ENCODE measurements at places on chromosomes 13 and 19.

DNA sequence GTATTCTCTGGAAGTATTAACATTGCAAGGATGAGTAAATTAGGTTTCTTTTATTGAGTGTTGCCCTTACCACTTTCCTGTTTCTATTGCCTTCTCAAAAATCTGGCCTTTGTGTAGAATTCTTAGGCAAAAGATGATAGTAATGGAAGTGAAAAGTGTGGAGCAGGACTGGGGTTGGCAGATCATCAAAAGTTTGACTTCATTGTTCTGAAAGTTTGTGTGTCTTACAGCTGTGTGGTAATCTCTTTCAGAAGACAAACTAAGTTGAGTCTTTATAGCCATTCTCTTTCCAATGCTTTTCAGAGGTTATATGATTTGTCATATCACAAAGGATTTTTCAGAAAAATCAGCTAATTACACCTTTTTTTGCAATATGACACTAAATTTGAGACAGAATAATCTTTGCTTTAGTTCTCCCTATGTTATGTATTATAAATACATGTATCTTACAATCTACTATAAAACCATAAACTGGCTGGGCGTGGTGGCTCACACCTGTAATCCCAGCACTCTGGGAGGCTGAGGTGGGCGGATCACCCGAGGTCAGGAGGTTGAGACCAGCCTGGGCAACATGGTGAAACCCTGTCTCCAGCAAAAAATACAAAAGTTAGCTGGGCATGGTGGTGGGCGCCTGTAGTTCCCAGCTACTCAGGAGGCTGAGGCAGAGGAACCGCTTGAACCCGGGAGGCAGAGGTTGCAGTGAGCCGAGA, 8.7 kb upstream of the KCNRG start:
- DNase-seq = no peak

DNA sequence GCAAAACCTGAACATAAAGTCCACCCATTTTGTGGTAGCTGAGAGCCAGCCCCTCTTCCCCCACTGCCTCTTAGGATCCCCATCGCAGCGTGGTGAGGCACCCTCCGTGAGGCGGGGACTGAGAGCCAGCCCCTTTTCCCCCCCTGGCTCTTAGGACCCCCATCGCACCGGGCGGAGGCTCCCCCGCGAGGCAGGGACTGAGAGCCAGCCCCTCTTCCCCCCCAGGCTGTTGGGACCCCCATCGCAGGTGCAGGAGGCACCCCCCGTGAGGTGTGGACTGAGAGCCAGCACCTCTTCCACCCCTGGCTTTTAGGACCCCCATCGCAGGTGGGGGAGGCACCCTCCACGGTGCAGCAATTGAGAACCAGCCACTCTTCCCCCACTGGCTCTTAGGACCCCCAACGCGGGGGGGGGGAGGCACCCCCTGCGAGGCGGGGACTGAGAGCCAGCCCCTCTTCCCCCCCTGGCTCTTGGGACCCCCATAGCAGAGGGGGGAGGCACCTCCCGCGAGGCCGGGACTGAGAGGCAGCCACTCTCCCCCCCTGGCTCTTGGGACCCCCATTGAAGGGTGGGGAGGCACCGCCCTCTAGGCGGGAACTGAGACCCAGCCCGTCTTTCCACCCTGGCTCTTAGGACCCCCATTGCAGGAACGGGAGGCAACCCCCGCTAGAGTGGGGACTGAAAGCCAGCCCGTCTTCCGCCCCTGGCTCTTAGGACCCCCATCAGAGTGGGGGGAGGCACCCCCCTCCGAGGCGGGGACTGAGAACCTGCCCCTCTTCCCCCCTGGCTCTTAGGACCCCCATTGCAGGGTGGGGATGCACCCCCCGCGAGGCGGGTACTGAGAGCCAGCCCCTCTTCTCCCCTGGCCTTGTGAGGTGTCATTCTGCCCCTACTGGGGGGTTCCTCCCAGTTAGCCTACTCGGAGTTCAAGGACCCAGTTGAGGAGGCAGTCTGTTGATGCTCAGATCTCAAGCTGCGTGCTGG, 366.4 kb upstream of the SPRY2 start:
- no peak for DNase-seq

- no peak for DNase-seq
Measured at GRCh38 chr13:92224052-92224821, 825.8 kb downstream of the GPC5 start.

DNA sequence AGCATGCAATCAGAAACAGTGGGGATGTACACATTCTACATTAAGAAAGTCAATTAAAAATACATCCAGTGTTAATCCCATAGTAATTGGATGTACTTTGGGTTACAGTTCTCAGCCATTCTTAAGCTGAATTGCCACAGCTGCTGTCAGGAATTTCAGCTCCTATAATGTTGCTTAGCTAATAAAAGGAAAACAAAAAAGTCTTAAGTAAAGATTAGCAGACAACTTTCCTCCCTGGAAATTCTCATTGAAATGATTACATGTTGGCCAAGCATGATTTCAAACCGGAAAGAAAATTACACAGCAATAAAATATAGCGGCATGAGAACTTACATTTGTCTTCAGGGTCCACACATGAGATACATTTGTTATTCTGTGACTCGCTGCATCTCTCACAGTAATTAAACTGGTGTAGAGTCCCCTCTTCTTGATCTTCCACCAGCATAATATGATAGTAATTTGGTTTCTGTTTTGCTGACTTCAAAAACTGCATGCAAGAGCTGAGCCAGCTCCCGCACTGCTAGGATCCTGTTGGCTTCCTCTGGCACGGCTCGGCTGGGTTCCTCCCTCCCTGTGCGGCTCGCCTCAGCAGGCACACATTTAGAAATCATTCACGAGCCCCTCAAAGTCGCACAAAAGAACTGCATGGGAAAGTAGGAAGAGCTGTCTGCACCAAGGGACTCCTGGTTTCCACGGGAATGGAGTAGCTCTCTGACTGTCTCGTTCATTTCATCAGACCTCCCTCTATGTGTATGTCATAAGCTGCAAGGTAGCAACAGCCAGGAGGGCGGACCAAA, at the start of gene HTR2A:
Gene HTR2A (minus strand): TSS at position 713 of the 797 bp plus-strand sequence. CDS start 1,147 bp downstream, outside the sequence.
- DNase-seq = peak; percentile 62

- DNase-seq = no peak
Measured at GRCh38 chr13:29877456-29878078, 27.1 kb upstream of the UBL3 start.

DNA sequence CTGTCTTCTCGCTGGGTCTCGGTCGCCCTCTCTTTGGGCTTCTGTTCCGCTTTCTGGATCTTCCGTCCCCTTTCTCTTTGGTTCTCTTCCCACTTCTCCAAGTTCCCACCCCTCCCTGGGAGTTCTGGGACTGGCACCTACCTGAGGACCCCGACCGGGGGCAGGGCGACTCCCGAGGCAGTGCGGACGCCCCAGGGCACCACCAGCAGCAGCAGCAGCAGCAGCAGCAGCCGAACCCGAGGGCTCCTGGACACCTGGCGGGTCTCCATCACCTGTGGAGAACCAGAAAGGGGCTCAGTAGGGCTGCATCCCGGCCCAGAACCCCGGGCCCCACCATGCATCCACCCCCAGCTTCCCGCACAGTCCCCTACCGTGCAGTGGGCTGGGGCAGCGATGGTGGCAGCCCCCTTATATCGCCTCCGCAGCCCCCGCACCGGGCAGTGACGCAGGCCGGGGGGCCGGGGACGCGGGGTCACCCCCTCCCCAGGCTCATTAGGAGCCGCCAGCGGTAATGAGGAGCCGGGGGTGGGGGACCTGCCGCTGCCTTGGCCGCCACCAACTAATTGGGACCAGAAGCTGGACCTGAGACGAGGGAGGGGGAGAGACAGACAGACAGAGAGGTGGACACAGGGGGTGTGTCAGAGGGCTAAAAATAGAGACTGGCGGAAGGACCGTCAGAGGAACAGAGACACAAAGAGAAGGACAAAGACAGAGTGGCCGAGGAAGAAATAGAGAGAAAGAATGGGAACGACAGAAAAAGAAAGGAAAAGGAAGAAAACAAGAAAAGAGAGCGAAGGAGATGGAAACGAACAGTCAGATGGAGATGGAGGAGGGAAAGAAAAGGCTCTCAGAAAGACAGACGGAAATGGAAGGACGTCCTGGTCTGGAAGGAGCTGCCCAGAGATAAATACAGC, at the start of gene PTH2:
Gene PTH2 (minus strand): TSS at position 371 of the 914 bp plus-strand sequence. CDS start 102 bp downstream, at position 269.
- no peak for DNase-seq

- DNase-seq = no peak
Measured at GRCh38 chr19:56933014-56933705, 92.6 kb upstream of the PEG3 start.

DNA sequence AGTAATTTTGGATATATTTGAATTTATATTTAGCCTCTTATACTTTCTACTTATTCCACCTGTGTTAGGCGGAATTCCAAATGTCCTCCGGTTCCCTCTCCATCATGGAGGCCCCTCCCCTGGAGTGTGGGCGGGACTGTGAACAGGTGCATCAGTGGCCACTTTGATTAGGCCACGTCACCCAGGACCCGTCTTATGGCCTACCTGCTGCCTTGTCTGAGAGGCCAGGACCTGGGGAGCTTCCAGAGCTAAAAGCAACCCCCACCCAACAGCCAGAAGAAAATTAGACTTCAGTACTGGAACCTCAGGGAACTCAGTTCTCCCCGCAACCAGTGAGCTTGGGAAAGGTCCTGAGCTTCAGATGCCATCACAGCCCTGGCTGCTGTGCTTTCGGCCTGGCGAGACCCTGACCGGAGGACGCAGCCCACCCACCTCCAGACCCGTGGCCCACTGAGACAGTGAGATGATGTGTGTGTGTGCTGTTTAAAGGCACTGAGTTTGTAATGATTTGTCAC, 200.2 kb upstream of the SOX1 start:
- no peak for DNase-seq

DNA sequence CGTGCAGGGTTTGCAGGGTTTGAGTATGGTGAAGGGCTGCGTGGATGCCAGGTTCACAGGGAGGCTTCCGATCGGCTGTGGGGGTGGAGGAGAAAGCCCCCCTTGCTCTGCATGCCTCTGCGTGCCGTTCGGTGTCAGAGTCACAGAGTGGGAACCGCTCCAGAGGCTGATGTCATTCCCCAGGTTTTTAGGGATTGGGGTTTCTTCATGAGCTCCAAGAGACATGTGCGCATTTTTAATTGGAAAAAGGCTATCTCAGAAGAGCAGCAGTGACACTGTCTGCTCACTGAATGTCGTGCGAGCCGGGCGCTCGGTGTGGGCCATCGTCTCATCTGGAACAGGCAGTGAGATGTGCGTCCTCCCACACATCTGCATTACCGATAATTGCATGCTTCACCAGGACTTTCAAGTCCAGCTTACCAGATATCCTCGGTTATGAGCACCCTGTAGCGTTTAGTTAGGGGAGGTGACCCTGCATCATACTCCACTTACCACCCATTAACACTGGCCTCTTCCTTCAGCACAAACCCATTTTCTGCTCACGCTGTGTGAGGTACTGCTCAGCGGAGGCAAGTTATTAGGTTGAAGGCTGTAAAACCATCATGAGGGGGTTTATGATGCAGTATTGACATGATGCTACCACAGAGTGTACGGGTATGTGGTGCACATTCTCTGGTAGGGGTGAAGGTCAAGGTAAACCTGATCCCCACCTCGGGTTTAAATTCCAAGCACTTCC, 1.7 kb downstream of the MCF2L start:
- no peak for DNase-seq

GRCh38 chr19:6279931-6280591, at the start of gene MLLT1:
MLLT1 (minus strand) TSS chr19:6279975; CDS start chr19:6279784, 191 bp downstream.
- DNase-seq = peak; percentile 97

GRCh38 chr19:54465426-54466109, 2.0 kb upstream of the LENG9 start:
- DNase-seq = no peak

GRCh38 chr13:59034198-59034597, 1129.5 kb downstream of the DIAPH3 start:
- no peak for DNase-seq

DNA sequence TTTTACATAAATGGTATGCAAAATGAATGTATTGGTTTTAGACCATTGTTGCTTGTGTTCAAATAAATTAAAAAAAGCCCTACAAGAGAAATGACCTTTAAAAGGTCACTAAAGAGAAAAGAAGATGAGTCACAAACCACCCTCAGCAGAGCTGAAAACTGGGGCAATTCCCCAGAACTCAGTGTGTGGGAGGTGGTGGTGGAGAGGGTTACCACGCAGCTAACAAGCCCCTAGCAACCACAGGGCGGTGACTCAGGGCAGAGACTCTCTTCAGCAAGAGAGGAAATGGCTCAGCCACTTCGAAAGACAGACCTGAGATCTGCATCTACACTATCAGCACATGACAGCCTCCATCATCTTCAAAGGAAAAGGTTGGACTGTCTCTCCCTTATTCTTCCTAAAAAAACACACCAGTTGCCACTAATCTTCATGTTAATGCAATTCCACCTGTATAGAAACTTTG, 29.4 kb upstream of the NDFIP2 start:
- DNase-seq = no peak

DNA sequence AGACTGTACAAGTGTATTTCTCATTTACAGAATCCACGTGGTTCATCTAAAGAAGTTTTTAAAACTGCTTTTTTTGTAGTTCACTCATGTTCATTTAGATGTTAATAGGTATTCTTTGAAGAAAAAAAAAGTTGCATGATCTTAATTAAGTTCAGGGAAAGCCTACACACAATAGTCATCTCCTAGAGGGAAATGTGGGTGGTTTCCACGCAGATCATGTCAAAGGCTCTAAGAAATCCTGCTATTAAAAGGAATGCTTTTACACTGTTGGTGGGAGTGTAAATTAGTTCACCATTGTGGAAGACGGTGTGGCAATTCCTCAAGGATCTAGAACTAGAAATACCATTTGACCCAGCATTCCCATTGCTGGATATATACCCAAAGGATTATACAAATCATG, 312.3 kb downstream of the GPC5 start:
- DNase-seq = no peak

DNA sequence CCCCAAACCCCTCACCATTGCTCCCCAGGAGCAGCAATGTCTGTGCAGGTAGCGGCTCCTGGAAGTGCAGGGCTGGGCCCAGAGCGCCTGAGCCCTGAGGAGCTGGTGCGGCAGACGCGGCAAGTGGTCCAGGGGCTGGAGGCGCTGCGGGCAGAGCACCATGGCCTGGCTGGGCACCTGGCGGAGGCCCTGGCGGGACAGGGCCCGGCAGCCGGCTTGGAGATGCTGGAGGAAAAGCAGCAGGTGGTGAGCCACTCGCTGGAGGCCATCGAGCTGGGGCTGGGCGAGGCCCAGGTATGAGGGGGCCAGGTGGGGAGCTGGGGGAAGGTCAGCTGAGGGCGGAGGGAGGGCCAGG, 4.9 kb downstream of the KLC3 start:
- no peak for DNase-seq
